ENCODE measurements at places on chromosomes 3 and 15. TPM values are rescaled to one million over a fixed set of nuclear protein-coding genes. Genes with fewer than 3 reads are reported as not detected.

GRCh38 chr15:57495041-57495440 is 96.7 kb upstream of the MYZAP start:
- DNase-seq: no peak

Gene SUSD5
- 259 TPM for total RNA-seq

DNA sequence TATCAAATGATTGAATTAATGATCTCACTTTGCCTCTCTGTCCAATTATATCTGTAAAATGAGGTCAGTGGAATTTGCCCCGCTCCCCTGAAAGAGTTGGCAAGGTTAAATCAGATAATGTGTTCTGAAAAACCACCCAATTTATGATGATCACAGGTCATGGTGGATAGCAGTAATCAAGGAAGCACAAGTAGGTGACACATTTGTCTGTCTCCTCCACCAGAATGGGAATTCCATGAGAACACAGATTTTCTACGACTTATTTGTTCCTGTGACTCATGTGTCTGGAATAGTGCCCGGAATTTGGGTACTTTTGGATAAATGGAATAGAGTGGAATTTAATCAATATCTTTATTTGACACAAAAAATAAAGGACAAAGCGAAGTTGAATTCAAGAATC is 220.9 kb upstream of the SUCLG2 start:
- no peak for DNase-seq

Gene PARP16
- total RNA-seq: 7.2 TPM

- no peak for DNase-seq
These were observed 15.1 kb downstream of the LACTB start for GRCh38 chr15:63136742-63137141.

GRCh38 chr15:96860741-96861140 is 530.2 kb downstream of the NR2F2 start:
- DNase-seq: no peak

DNA sequence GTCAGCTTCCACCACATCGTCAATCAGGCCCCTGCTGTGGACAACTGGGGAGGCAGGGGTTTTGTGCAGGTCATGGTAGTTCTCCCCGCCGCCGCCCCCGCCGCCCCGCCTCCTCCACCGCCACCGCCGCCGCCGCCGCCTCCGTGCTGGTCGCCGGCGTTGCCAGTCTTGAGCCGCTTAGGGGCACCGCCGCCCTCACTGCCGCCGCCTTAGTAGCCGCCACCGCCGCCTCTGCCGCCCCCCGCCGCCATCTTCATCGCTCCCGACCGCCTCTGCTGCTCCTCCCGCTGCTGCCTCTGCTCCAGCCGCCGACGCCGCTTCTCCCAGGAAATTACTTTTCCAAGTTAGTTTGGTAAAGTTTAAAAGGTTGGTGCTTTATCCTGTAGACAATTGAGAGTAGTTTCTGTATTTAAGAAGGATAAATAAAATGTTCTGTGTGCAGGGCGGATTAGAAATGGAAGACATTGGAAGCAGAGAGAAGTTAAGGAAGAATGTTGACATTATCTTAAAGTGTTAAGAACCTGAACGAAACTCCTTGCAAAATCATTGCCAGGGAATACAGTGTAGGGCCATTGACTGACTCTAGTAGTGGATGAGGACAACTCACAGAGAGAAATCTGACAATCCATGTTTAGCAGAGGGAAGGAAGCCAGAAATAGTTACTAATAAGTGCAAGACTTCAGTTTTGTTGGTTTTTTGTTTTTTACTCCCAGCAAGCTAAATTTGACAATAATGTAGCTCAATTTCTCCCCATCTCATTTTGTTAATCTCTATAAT is 53.0 kb upstream of the GOLGA8A start:
- no peak for DNase-seq

GRCh38 chr3:181752202-181752671 is 40.5 kb downstream of the SOX2 start:
- no peak for DNase-seq

DNA sequence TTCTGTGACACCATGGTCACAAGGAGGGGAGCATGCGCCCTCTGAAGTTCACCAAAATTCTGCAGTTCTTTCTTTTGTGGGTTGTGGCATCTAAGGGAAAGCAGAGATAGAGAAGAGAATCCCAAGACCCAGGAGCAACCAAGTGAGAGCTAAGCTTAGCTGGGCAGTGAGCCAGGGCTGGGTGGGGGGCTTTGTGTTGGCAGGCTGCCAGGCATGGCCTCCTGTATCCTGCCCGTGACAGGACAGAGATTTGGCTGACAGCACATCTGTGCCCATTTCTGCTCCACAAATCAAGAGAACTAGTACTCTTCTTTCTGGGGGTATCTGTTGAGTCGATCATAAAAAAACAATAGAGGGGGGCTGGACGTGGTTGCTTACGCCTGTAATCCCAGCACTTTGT is 66.2 kb downstream of the NMNAT3 start:
- DNase-seq: no peak

Gene ACTC1
- 47.7 TPM for total RNA-seq

Gene ITIH4
- 50.6 TPM for total RNA-seq

Gene TMCO5A
- total RNA-seq: not detected

GRCh38 chr3:46283881-46284450 is 41.7 kb downstream of the CCR3 start:
- no peak for DNase-seq

GRCh38 chr3:192862408-192863090 is 55.1 kb downstream of the MB21D2 start:
- DNase-seq: no peak

GRCh38 chr3:86929046-86929445 is 61.9 kb downstream of the VGLL3 start:
- DNase-seq: no peak

Gene CTXN2
- total RNA-seq: not detected

Gene XIRP1
- 2.0 TPM for total RNA-seq

Gene FANCD2OS
- total RNA-seq: not detected

Gene RSL24D1
- total RNA-seq: 34.9 TPM

GRCh38 chr3:71776538-71776937 is 8.4 kb downstream of the PROK2 start:
- no peak for DNase-seq

Gene SGO1
- not detected for total RNA-seq

DNA sequence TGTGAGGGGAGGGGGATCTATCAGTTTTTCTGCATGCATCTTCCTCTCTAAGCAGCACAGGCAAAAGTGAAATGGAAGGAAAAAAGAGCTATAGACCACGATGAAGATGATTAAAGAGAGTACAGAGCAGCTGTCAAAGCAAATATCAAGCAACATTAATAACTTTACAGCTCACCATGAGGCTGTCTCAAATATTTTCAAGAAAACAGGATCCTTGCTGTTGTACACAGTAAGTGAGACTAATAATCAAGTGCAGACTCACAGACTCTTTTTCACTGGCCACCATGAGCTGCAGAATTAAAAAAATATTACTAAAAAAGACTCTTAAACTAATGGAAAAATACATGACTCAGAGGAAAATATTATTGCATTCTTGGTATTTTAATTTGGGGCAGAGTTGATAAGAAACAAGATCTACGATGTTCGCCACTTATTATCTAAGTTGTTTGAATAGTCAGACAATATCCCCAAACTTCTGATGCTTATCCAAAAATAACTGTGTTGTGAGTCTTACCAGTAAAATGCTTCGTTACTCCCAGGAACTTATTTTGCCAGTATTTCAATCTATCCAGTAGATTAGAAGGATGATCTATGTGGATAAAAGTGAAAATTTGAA is 817.5 kb upstream of the ALCAM start:
- DNase-seq: no peak

- no peak for DNase-seq
These were observed 239.3 kb downstream of the DTWD1 start for GRCh38 chr15:49860101-49860500.

Gene CGNL1
- total RNA-seq: 11.8 TPM

DNA sequence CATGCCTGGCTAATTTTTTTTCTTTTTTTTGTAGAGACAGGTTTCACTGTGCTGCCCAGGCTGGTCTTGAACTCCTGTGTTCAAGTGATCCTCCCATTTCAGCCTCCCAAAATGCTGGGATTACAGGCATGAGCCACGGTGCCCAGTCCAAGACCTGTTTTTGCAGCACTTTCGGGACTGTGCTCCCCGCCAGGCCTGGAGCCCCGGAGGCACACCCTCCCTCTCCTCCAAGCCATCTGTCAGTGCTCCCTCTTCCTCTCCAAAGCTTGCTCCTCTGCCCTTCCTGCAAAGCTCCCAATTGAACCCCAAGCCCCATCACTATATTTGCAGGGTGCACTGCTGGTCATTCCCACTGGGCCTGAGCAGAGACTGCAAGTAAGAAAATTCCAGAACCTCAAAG is 98.1 kb downstream of the CORO2B start:
- no peak for DNase-seq

DNA sequence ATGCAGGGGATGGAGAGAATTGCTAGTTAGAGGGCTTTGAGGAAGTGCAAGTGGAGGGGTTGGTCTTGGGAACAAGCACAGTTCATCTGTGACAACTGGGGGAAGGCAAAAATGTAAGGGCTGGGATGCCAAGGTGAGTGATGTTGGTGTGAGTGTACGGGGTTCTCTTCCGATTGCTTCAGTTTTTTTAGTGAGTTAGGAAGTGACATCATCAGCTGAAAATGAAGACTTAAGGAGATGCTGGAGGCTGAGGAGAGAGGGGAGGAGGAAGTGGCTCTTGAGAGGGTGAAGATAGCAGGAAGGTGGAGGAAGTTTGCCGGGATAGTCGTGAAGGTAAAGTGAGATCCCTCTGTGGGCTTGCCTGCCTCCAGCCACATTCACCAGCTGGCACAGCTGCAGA is 12.7 kb downstream of the TICRR start:
- no peak for DNase-seq

DNA sequence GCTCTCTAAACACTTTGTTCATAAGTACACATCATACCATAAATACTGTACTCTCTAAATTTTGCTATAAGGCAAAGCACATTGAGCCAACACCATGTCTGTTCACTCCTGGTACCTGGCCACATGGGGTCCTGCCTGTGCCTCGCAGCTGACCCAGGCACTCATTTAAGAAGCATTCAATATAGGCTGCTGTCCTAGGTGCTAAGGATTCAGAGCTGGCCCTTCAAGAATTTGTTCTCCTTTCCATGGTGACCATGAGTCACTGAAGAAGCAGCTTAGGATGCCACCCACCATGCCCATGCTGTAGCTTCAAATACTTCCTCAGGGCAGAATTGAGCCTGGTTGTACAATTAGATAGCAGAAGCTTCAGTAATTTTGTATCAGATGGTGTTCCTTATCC is 119.2 kb upstream of the ZBED2 start:
- DNase-seq: no peak

Gene FBXL22
- total RNA-seq: 62.1 TPM
